ENCODE measurements at places on chromosomes 2 and 18. TPM values are rescaled to one million over a fixed set of nuclear protein-coding genes. Genes with fewer than 3 reads are reported as not detected.

Gene HOXD13
- polyA plus RNA-seq = not detected

Gene PKDCC
- 15.4 TPM for polyA plus RNA-seq

Gene PLEKHA3
- polyA plus RNA-seq = 3.5 TPM

Gene CNNM4
- 1.4 TPM for polyA plus RNA-seq

Gene GRHL1
- polyA plus RNA-seq = 2.0 TPM

- no peak for DNase-seq
Observed at GRCh38 chr18:68721681-68722583, 7.0 kb upstream of the TMX3 start.

- DNase-seq = no peak
Observed at GRCh38 chr18:61782545-61782944, 110.3 kb downstream of the RNF152 start.

DNA sequence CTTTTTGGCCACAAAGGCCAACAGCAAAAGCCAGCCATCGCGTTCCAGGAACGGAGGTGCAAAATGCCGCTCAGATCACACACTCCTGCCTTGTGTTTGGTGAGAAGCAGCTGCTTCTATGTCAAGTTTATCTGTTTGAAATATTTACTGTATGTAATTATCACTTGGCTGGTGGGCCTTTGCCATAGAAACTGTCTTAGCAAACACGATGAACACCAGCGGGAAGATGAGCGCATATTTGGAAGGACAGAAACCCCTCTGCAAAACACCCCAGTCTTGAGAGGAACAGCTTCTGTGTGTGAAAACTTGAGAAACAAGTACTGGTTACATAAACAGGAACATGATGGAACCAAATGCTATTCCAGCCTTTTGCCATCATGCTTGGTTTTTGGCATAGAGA lies 59.7 kb downstream of the SCG2 start:
- DNase-seq = no peak

GRCh38 chr2:174800436-174801205 lies 36.3 kb upstream of the CHRNA1 start:
- no peak for DNase-seq

- DNase-seq = peak; percentile 67
Observed at GRCh38 chr2:134670955-134671354, 47.8 kb downstream of the TMEM163 start.

DNA sequence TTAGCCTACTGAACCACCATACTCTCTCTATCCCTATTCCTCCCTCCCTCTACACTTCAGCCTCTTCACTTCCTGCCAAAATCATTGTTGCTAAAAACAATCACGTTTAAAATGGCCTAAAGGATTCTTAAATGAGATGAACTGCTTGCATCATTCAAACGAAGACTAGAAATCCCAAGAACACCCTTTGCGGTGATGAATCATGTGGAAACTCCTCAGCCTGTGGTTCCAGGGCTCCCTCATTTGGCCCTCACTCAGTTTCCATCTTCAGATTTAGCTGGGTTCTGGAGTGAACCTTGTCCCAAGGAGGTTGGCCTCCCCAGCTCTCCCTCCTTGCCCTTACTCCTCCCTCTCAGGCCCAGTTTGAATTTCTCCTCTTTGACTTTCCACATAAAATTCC lies 125.6 kb upstream of the CDC42EP3 start:
- DNase-seq = no peak
